MCF 10A (cell line): ENCODE measurements at places on chromosomes 13 and 19.

DNA sequence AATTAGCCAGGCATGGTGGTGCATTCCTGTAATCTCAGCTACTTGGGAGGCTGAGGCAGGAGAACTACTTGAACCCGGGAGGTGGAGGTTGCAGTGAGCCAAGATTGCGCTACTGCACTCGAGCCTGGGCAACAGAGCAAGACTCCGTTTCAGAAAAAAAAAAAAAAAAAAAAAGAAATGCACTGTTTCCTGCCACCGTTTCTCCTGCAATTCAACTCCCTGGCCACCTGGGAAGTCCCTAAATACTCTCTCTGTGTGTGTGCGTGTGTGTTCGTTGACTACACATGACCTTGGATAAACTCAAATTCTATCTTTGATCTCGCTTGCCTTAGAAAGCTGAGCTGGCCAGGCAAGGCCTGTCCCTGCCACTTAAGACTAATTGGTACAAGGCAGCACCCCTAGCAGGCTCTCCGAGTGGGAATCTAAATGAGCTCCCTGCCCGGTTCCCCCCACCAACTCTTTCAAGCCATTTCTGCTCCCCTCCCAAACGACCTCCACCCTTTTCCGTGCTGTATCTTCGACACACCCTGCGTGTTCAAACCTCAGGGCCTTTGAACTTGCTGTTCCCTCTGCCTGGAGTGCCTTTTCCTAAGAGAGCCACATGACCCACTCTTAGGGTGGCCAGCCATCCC, 5.2 kb upstream of the BCAT2 start:
- DNase-seq, result no peak

GRCh38 chr19:16117594-16118033, 5.9 kb downstream of the RAB8A start:
- no peak for DNase-seq

- no peak for DNase-seq
These were observed 7.0 kb downstream of the CLASRP start for GRCh38 chr19:45045671-45046353.

DNA sequence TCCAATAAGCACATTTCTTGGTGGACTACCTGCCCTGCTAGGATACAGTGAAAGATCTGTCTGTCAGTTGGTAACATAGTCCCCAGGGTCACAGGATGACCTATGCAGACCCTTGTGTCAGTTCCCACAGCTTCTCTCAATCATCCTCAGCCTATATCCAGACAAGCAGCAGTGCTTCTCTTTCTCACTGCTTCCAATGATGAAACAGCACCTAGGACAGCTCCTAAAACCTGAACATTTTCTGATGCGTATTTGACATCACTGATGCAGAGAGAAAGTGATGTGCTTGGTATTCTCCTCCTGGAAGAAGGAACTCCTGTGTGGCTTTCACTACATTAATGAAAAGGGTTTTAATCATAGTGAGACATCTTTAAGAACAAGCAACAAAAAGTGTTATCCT, 43.7 kb downstream of the ZNF557 start:
- DNase-seq, result peak; percentile 5

DNA sequence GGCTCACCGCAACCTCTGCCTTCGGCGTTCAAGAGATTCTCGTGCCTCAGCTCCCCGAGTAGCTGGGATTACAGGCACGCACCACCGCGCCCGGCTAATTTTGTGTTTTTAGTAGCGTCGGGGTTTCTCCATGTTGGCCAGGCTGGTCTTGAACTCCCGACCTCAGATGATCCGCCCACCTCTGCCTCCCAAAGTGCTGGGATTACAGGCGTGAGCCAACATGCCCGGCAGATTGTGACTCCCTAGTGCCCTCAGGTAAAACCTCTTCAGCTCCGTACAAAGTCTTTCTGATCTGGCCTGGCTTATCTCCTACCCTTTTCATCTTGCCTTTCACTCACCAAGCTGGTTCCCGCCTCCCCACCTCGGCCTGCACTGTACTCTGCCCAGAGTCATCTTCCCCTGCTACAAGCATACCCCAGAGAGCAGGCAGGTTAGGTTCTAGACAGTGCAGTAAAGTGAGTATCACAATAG, 15.0 kb downstream of the BICRA start:
- DNase-seq, result peak; percentile 37

DNA sequence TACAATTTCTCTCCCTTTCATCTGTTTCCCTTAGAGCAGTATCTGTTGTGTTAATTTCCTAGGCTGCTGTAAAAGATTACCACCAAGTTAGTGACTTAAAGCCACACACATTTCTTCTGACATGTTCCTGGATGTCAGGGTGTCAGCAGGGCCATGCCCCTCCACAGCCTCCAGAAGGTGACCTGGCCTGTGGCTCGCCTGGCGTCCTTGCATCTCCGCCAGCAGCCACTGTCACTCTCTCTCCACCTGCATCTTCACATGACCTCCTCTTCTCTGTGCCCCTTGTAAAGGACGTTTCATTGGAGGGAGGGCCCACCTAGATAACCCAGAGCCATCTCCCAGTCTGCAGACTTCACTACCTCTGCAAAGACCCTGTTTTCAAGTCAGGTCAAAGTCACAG, 61.3 kb downstream of the SLC7A9 start:
- DNase-seq, result no peak
